ENCODE measurements at places on chromosomes 6 and 20. TPM values are rescaled to one million over a fixed set of nuclear protein-coding genes. Genes with fewer than 3 reads are reported as not detected.

The KIAA1755 gene
- total RNA-seq = 0.16 TPM

The PDE10A gene
- 7.2 TPM for total RNA-seq

The SUPT3H gene
- total RNA-seq = 5.5 TPM

The CCNC gene
- 68.6 TPM for total RNA-seq
